Left renal pelvis (tissue), 4 donors: ENCODE measurements at places on chromosomes 7 and 10. TPM values are rescaled to one million over a fixed set of nuclear protein-coding genes. Genes with fewer than 3 reads are reported as not detected.
A peak's percentile ranks its signal among the peaks of the same experiment; 100 is the strongest.

Gene ORAI2
- polyA plus RNA-seq = 15.7 TPM

Gene SRI
- 170 TPM for polyA plus RNA-seq

Gene GNGT1
- polyA plus RNA-seq = not detected

Gene HACD1
- polyA plus RNA-seq = 19.3 TPM

Gene SP8
- not detected for polyA plus RNA-seq

DNA sequence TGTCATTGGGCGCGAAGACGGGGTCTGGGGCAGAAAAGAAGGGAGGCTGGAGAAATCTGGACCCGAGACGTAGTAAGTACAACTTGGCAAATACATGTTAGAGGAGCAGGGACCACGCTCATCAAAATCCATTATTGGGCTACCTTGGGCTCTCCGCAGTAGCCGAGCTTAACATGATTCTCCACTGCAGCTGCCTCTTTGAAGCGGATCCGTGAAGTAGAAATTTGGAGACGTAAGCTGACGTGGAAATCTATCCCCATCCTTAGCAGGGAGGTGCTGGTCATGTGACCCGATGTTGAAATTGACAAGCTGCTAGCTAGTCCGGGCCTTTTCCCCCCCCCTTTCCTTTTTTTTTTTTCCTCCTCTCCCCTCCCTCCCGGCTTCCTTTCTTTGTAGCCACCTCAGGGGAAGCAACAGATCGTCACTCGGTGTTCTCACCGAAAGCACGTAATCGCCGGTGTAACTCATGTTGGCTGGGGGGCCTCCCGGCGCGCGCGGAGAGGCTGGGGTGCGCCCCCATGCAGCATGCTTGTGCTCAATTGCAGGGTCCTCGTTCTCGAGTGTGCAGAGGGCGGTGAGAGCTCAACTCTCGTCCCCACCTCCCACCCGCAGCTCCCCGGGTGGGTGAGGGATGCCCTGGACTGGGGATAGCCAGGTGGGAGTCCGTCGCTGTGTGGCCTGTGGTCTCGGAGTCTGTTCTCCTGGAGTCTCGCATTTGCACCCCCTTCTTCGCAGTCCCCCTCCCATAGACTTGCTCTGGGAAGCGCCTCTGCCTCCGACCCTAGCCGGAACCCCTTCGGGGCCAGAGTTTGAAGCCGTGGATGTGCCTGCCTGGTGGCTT is at the start of gene HOXA11:
Gene HOXA11 (minus strand): TSS at position 220 of the 841 bp plus-strand sequence. CDS start 88 bp downstream, at position 132.
- DNase-seq = peak; percentile 87

DNA sequence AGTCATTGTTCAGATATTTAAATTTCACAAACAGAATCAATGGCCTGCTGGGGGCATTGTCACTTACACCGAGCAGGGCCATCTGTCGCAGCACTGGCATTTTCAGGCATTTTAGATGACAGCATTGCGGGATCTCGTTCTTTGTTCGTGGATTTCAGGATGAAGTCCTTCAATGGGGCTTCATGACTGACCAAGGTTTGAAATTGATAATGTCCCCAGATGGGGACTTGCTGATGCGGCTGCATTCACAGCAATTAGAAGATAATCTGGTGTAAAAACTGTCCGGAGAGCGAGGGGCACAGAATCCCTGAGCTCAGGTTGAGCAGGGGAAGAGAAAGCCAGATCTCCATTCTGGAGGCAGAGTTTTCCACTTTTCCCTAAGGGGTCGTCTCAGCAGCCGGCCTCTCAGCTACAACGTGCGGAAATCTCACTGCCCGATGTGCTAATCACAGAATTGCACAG is 1.9 kb upstream of the C7orf33 start:
- DNase-seq = no peak

GRCh38 chr7:115359119-115359518 is 437.2 kb downstream of the MDFIC start:
- no peak for DNase-seq

GRCh38 chr7:89477991-89478390 is 676.3 kb upstream of the STEAP1 start:
- no peak for DNase-seq

GRCh38 chr7:41268878-41269277 is 434.0 kb downstream of the INHBA start:
- DNase-seq = no peak

GRCh38 chr10:68721673-68722335 is 765 bp downstream of the CCAR1 start:
- peak; percentile 22 for DNase-seq

DNA sequence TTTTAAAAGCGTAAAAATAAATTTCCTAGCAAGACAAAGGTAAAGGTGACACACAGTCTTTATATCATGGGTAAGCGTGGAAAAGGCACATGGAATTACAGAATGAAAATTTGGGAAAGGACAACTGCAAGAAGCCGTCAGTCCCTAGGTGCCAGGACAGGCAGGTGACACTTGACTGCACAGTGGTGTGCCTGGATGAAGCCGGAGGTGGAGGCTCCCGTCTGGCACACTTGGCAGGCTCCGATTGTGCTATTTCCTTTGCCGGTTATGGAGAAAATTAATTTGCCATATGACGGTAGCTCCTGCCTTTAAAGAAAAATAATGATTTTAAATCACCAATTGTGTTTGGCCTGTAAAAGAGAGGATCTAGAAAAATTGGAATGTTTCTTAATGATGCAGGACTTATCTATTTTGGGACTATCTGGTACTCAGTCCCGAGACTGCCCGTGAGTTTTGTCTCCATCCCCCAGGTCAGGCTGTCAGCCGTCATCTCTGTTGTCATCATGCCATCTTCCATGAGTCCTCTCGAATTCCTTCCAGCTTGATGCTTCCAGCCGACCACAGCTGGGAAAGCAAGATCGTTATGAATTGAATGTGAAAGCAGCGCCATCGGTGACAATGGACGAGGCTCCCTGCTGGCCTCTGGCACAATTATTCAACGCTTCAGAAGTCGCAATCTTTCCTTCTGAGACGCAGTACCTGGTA is 56.2 kb upstream of the MGMT start:
- no peak for DNase-seq

- DNase-seq = no peak
These were observed 281.7 kb downstream of the PHTF2 start for GRCh38 chr7:78080241-78080640.

GRCh38 chr7:37698782-37699181 is 15.2 kb downstream of the GPR141 start:
- DNase-seq = no peak

- no peak for DNase-seq
These were observed 884 bp downstream of the RINT1 start for GRCh38 chr7:105532709-105533460.

GRCh38 chr10:131921184-131921583 is 20.4 kb downstream of the PPP2R2D start:
- DNase-seq = no peak

GRCh38 chr10:6445671-6446316 is 134.3 kb downstream of the PRKCQ start:
- no peak for DNase-seq

DNA sequence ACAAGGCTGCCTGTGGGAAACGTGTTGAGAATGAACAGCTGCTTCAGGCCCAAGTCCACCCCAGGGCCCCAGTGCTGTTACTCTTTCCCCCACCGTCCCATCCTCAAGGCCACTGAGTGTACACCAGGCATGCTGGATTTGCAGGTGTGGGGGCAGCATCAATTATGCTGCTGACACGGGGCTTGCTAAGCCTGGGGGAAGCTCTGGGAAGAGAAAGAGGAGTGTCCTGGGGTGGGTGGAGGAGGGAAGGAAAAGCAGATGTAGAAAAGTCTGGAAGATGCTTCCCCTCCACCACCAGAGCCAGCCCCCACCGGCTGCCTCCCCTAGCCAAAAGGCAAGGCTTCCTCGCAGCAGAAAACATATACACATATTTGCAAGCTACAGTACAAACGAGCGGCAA is 153.9 kb downstream of the CDH23 start:
- no peak for DNase-seq

- no peak for DNase-seq
These were observed 2.5 kb downstream of the VSTM4 start for GRCh38 chr10:49112851-49113250.

DNA sequence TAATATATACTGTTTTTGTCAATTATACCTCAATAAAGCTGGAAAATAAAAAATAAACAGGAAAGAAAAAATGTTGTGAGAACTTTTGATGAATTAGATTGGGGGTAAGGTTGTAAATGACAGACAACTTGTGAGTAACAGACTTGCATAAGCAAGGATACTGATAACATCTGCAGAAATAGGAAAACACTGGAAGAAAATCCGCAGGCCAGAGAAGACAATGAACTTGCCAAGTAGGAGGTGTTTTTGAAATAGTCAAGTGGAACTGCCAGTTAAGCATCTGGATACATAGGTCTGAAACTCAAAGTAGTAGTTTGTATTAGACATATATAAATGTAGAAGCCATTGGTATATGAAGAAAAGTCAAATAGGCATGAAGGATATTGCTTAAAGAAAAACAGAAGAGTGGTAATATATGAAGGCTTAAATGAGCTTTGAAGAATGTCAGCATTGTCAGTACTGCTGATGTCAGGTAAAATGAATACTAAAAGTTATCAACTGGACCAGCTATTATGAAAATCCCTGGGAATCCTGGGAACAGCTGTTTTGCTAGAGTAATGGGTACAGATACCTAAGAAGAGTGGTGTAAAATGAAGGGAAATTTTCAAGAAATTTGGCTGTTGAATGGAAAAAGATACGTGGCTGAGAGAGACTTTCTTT is 58.7 kb downstream of the DNAJC1 start:
- no peak for DNase-seq

GRCh38 chr10:55203874-55204273 is 402.8 kb upstream of the PCDH15 start:
- DNase-seq = no peak

GRCh38 chr7:34337163-34337562 is 320.9 kb upstream of the NPSR1 start:
- DNase-seq = no peak
